ENCODE measurements at places on chromosomes 2 and 18.

DNA sequence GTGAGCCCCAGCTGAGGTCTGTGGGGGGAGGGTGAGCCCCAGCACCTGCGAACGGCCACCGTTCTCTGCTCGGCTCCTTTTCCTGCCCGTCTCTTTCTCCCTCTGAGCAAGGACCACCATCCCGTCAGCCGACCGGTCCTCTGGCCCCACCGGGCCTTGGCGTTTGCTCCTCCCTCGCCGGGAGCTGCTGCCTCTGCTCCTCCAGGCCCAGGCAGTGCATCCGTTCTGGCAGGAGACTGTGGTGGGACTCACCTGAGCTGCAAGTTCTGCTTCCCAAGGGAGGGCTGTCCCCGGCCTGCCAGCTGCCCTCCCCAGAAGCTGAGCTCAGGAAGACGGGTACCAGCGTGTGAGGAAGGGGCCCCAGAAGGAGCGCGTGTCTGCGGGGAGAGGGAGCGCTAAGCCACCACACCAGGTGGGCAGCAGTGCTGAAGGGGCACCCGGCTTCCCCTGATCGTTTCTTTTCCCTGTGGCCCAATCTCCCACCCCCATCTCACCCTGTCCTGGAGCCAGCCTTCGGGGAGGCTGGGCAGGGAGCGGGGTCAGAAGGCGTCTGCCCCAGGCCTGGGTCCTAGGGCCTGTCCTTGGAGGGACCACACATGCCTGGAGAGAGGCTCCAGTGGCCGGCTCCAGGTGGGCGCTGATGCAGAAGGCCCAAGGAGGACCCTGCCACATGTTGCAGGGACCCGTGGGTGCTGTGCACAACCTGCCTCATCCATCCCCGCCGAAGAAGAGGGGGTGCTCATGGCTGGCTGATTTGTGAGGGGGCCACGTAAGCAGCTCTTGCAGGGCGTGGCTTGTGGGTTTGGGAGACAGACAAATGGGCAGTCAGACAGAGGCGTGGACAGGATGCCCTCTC, 2.5 kb upstream of the RTP5 start:
- DNase-seq, result no peak

- DNase-seq, result no peak
These were observed 110.5 kb upstream of the DPP10 start for GRCh38 chr2:114331934-114332333.

DNA sequence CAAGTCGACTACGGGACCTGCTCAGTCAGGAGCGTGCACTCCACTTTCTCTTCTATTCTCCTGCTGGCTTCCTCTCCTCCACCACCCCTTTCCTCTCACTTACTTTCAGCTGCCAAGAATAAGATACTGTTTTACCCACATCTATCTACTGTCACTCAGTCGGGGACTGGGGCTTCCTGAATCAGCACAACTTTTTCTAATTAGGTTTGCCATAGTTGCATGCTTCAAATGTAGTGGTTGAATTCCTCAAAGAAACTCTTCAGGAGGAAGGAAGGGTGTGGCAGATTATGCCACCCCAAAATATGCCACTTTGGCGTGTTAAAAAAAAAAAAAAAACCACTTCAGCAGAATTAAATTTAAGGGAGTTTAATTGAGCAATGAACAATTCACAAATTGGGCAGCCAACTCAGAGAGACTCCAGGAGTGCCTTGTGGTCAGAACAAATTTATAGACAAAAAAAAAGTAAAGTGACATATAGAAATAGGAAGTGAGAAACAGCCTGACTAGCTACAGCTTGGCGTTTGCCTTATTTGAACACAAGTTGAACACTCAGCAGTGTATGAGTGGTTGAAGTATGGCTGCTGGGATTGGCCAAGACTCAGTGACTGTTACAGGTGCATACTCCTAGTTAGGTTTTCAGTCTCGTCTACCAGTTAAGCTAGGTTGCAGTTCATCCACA, 32.5 kb upstream of the RMDN2 start:
- no peak for DNase-seq

DNA sequence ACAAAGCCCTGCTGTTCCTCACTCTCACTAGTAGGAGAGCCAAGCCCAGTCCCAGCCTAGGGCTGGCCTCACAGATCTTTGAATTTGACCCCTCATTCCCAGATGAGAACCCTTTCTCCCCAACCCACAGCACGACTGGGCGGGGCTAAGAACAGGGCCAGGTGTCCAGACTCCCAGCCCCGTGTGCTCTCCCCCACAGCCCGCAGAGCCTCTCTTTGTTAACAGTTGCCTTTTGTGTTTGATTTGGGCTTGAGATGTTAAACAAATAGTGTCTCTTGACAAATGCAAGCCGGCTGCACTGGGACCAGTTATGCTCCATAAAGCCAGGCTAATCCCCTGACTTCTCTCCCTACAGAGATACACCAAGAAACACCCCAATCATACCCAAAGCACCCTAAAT, 4.7 kb upstream of the KCNK3 start:
- peak; percentile 72 for DNase-seq

GRCh38 chr18:11175266-11175979, 26.1 kb upstream of the PIEZO2 start:
- DNase-seq, result no peak

GRCh38 chr2:236180831-236181453, 12.8 kb upstream of the GBX2 start:
- no peak for DNase-seq

- DNase-seq, result no peak
These were observed 109.0 kb upstream of the PARD3B start for GRCh38 chr2:204436230-204436629.

DNA sequence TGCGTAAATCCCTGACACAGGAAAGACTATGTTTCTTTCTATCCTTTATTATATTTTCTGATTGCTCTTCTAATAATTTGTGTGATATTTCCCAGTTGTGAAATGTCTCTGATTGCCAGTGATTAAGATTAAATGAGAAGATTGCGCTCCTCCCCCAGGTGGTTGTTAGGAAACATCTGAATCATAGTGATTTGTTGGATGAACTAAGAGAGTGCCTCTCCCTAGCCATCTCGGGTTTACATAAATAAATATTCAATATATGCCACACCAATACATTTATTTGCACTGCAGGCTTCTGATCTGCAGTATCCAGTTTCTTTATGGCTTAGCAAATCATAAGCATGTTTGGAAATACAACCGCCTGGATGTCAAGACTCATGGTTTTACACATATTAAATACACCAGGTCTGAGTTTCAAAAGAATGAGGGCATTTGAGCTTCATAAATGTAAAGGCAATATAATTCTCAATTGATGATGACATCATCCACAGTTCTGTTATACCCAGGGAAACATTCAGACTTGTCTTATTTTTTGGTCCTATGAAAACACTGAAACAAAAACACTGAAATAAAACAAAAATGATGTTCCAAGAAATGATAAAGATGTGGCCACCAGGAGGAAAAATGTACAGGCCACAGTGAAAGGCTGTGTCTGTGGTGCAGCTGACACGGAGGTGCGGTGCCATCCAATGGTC, 826.7 kb upstream of the ACVR2A start:
- no peak for DNase-seq

GRCh38 chr2:148982282-148982681, 56.2 kb upstream of the LYPD6B start:
- no peak for DNase-seq

DNA sequence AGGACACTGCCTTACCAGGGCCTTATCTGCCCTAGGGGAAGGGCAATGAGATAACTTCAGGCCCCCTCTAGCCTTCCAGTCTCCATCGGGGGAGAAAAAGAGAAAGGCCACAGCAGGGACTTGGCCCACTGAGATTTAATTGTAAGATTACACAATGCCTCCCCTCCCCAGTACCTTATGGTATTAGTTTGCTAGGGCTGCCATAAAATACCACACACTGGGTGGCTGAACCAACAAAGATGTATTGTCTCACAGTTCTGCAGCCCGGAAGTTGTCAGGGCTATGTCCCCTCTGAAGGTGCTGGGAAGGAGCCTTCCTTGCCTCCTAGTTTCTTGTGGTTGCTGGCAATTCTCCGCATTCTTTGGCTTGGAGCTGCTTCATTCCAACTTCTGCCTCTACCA, 34.8 kb upstream of the SPATA3 start:
- DNase-seq, result no peak

DNA sequence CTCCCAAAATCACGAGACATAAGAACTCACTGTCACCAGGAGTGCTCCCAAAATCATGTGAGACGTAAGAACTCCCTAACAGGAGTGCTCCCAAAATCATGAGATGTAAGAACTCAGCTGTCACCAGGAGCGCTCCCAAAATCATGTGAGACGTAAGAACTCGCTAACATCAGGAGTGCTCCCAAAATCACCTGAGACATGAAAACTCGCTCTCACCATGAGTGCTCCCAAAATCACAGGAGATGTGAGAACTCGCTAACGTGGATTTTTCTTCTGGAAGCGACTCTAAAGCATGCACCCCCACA, 53.1 kb downstream of the CTDP1 start:
- no peak for DNase-seq

- no peak for DNase-seq
These were observed 57.1 kb upstream of the PAX3 start for GRCh38 chr2:222355860-222356259.

GRCh38 chr2:112626604-112627059, 19.1 kb upstream of the SLC20A1 start:
- no peak for DNase-seq

GRCh38 chr18:10304853-10305252, 149.6 kb upstream of the APCDD1 start:
- DNase-seq, result no peak

GRCh38 chr2:231068525-231069222, 12.0 kb downstream of the PSMD1 start:
- no peak for DNase-seq

DNA sequence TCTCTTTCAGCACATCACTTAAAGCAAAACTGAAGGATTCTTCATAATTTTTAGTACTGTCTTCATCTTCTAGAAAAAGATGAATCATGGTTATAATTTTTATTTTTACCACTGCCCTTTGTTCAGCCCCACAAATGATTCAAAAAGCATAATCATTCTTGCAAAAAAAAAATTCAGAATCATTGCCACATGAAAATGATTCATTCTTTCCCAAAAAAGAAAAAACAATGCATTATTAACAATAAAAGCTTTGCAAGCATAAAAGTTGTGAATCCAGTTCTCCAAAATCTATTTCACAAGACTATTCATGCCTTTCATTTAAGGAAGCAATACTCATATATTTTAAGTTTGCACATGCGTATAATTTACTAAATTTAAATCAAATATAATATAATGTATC, 204.8 kb downstream of the RBM43 start:
- no peak for DNase-seq

GRCh38 chr2:226467633-226468032, 332.0 kb downstream of the IRS1 start:
- no peak for DNase-seq

DNA sequence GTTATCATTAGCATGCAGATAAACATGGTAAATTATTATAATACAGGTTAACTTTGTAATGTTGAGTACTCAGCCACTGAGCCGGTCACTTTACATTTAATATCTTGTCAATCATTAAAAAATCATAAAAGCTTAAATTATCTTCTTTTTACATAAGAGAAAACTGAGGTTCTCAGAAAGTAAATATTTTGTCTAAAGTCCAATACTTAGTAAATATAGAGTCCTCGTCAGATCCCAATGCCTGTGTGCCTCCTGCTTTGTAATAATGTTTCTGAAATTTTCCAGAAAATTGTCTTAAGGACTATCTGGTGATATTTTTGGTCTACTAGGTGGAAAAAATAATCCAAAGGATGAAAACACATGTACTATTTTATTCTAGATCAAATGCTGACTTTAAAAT, 116.3 kb upstream of the WDSUB1 start:
- no peak for DNase-seq

GRCh38 chr2:158701101-158701500, 94.0 kb upstream of the DAPL1 start:
- no peak for DNase-seq

DNA sequence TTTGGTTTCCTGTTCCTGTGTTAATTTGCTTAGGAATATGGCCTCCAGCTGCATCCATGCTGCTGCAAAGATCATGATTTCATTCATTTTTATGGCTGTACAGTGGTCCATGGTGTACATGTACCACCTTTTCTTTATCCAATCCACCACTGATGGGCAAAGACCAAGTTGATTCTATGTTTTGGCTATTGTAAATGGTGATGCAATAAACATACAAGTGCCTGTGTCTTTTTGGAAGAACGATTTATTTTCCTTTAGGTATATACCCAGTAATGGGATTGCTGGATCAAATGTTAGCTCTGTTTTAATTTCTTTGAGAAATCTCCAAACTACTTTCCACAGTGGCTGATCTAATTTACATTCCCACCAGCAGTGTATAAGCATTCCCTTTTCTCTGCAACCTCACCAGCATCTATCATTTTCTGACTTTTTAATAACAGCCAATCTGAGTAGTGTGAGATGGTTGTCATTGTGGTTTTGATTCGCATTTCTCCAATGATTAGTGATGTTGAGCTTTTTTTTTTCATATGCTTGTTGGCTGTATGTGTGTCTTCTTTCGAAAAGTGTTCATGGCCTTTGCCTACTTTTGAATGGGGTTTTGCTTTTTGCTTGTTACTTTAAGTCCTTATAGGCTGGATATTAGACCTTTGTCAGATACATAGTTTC, 19.4 kb downstream of the EXOC6B start:
- DNase-seq, result no peak

DNA sequence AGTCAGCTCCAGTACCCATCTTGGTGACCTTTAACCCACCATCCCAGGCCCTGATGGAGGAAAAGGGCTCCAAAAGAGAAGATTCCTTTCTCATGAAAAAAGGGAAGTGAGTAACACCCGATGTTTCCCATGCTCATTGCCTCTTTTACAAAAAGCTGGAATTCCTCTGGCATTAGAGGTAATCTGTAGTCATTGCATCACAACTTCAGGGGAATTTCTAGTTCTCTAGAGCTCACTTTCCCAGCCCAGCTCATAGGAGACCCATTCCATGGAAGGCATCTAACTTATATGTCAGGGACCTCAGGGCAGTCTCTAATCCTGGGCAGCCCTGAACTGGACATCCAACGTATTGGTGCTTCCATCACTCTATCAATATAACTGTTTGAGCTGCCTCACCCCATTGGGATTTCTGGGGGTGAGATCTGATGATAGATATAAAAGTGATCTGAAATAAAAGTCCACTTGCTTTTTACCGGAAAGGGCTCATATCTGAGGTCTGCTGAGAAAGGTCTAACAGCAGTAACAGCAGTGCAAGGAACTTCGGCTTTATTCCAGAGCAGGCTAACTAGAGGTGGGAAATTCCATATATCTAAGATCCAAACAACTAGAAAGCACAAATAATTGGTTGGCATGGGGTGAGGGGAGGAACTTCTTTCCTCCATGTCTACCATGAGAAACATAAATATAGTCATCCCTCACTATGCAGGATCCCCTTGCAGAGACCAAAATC, 106.1 kb downstream of the ETAA1 start:
- no peak for DNase-seq

GRCh38 chr18:79612291-79613108, 67.1 kb upstream of the CTDP1 start:
- no peak for DNase-seq

DNA sequence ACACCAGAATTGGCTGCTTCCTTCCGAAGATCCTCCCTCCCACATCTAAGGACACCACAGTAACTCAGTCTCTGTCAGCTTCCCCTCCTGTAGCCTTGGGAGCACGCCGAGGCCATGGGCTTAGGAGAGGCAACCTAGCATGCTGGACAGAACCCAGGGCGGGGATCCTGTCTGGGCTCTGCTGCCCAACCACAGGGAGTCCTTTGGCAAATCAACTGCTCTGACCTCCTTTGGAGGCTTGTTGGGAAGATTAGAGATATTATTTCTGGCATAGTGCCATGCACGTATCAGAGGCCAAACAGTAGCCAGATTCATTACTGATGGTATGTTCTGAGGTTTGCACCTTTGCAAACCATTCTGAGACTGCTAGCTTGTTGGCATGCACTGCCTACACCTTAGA, 262.7 kb upstream of the EPAS1 start:
- DNase-seq, result no peak

All from right lung (tissue), 10 donors.